ENCODE measurements at places on chromosomes 3 and 15.

DNA sequence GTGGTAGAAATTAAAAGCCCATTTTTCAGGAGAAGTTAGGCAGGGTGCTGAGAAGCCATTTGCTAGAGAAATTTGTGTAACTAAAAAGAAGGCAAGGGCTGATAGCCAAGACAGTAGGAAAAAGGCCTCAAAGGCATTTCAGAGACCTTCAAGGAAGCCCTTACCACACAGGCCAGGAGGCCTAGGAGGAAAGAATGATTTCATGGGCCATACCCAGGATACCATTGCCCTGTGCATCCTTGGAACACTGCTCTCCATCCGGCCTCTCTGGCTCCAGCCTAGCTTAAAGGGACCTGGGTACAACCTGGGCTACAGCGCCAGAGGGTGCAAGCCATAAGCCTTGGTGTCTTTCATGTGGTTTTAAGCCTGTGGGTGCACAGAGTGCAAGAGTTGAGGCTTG, 193.6 kb upstream of the GRM7 start:
- no peak for DNase-seq

DNA sequence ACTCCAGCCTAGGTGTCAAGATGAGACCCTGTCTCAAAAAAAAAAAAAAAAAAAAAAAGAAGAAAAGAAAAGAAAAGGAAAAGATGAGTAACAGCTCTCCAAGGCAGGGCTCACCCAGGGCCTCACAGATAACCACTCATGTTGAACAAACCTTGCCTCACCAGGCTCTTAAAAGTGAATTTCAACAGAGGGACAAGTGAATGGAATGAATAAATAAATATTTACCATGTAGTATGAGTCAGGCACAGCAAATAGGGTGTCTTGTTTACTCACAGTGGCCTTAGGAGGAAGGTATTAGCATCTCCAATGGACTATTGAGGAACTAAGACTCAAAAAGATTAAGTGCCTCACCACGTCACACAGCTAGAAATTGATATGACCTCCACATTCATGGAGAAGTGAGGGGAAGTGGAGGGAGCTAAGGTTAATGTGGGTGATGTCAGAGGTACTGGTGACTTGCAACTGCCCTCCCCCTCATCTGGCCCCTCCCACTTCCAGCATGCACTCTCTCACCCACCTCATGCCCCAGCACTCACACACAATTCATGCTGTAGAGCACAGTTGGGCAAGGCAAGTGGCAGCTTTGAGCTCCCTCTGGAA, 255.5 kb downstream of the UACA start:
- DNase-seq = peak; percentile 80

DNA sequence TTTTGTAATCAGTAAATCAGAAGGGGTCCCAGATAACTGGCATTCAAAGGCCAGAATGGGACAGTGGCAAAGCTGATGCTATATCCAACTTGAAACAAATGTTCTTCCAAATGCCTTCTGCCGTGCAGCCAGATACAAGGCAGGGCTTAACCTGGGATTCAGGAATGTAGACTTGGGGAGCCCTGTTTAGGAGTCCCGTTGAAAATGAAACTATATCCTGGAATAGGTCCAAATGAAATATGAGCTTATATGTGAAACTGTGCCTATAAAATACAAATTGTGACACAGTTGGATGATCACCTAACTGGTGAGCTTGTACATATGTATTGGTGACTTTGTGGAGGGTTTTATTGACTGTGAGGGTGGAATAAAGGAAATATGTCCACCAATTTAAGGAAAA, 28.7 kb downstream of the FRMD4B start:
- DNase-seq = peak; percentile 66

DNA sequence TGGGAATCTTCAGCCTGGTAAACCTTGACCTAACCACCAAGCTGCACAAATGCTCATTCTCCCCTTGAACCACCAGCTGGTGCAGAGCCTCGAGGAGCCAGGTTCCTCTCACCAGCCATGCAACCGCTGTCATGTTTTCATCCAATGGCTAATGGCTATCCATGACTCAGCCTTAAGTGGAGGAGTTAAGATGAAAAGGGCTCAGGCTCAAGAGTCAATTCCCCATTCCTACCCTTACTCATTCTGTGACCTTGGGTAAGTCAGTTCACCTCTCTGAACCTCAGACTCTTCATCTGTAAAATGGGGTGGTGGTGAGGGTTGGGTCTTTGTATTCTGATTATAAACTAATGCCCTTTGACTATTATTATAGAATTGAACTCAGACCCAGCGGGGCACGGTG, 515.6 kb downstream of the SHQ1 start:
- no peak for DNase-seq

- DNase-seq = no peak
Measured at GRCh38 chr3:154304116-154304786, 20.0 kb downstream of the DHX36 start.

DNA sequence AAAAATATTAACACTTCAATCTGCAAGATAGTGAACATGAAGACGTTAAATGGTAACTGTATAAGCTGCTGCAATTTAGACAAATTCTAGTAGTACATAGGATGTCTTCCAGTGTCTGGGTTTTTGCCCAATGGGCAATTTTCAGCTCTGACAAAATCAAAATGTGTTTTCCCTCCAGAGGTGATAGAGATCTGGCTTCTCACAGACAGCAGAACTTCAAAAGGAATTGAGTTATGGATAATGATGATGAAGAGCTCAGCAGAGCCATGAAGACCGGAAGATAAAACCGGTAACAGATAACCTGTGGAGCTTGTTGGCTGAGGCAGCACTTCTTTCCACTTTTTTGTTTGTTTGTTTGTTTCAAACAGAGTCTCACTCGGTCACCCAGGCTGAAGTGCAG, 89.4 kb upstream of the NTRK3 start:
- no peak for DNase-seq

DNA sequence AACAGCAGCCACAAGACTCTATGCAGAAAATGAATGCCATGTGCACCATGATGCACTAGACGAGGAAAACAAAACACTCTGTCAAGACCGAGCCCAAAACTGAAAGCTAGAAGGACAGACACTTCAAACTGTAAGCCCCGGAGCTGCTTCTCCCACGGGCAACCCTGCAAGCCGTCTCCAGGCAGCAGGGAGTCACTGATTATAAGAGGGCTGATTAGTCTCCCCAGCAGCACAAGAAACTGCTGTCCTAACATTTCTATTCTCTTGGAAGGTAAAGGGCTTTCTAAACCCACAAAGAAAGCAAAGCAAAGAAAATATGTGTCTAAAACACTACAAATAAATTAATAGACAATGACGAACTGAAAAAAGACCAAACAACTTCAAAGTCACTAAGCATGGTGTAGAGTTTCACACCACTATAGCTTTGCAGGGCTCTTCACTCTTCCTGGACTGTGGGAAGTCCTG, 15.5 kb downstream of the TBC1D2B start:
- DNase-seq = peak; percentile 64

DNA sequence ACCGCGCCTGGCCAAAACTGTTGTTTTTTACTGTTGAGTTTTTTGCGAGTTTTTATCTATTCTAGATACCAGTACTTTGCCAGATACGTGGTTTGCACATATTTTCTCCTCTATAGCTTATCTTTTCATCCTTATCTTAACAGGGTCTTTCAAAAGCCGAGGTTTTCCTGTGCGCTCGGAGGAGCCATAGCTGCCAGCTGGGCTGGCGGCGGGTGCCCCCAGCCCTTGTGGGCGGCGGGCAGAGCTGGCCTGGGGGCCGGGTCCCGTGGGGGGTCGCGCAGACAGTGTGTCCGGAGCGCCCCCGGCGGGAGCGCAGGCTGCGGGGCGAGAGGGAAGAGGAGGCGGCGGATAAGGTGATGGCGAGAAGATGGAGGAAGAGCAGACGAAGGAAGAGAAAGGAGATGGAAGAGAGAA, 11.1 kb upstream of the EIF4A2 start:
- DNase-seq = no peak

DNA sequence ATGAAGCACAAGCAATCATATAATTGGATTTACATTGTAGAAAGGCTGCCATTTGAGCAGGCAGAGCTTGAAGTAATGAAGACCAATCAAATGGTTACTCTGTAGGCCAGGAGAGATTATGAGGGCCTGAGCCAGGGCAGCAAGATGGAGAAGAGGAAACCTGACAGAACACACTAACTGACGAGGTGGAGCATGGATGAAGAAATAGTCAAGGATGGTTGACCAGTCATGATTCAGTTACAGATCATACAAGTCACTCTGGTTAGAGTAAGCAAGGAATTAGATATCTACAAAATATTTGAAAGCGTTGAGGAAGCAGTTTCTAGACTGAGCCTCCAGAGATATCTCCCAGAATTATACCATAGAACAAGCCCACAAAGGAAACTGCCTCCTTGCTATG, 101.8 kb upstream of the THSD4 start:
- DNase-seq = no peak

DNA sequence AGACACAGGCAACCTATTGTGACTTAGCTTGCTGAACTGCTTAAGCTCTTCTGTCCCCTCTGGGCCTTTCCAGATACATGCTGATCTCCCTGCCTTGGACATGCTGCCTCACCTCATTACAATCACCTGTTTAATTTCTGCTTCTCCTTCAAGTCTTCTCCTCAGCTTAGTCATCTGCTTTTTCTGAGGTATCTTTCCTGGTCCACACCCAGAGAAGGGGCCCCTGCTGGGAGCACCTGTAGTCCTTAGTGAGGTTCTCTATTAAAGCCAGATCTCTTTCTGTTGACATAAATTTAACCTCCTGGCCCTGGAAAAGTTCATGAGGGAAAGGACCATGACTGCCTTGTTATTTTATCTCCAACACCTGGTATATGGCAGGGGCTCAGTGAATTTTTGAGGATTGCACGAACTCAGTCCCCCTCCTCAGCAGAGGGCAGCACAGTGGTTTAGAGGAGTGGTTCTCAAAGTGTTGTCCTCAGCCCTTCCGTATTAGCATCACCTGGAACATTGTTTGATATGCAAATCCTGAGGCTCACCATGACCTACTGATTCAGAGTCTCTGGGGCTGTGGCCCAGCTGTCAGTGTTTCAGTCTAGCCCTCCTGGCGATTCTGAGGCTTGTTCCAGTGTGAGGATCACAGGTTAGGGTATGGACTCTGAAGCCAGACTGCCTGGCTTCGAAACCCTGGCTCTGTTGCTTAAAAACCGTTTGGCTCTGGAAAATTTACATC, 12.7 kb downstream of the COL6A6 start:
- no peak for DNase-seq

DNA sequence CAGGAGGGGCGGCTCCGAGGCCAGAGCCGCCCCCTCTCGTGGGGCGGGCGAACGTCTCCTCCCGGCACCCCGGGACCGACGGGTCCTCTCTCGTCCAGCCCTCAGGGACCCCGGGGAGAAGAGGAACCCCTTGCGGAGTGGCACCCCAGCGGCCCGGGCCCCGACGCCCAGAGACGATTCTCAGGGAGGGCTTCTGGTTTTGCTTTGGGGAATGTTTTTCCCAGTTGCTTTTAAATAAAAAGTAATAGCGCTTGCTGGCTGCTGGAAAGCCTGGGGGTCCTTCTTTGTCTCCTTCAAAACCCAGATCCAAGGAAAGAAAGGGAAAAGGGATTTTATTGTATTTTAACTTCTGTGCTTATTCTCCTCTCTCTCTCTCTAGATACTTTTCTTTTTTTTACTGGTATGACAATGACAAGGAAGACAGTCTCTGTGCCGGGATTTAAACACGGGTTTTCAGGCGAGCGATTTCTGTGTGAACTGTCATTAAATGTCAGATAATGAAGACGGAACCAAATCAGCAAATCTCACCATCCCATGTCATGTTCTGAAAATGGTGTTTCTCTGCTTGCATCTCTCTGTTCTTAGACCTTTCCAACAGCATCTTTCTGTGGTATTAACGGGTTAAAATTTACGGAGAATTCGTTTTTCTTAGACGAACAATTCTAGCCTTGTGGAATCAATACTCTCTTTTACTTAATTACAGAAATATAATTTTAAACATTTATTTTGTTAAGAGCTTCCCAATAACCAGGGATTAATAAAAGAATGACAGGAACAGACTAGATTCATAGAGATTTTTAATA, 530 bp upstream of the PCOLCE2 start:
- DNase-seq = no peak

GRCh38 chr3:108125153-108125543, 34.3 kb upstream of the CD47 start:
- no peak for DNase-seq

DNA sequence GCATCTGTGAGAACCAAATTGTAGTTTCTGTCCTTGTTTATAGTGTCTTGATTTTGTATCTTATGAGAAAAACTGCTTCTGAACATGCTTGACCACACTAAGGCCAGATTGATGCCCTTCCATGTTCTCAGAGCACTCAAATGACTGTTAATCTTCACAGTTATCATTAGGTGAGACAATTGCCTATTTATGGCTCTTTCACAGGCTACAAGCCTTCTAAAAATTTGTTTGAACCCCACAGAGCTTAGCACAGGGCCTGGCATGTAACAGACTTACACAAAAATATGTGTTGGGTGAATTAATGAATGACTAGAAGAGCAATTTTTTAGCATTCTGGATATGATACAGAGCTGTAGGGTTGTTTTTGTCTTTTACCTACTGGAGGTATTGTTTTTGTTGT, 43.1 kb downstream of the BTLA start:
- no peak for DNase-seq

DNA sequence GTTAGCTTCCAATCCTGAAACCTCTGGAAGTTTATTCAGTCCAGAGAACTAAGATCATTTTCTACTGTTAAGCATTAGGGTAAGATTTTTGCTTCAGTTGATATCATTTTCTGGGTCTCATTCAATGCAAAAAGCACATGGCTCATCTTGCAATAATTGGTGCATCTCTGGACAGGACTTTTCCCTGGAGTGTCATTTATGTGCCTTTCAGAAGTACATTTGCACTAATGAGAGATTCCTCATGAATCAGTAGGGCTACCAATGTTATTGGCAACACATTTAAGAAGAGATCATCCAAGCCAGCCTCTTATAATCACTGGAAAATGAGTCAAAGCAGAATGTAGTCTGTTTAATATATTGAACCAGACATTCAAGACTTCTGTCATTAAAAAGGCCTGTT, 224.2 kb upstream of the CHRNA7 start:
- DNase-seq = no peak

GRCh38 chr3:171358181-171358880, 101.9 kb downstream of the TNIK start:
- DNase-seq = peak; percentile 17

GRCh38 chr3:194450341-194450740, 36.5 kb downstream of the ATP13A3 start:
- DNase-seq = no peak

DNA sequence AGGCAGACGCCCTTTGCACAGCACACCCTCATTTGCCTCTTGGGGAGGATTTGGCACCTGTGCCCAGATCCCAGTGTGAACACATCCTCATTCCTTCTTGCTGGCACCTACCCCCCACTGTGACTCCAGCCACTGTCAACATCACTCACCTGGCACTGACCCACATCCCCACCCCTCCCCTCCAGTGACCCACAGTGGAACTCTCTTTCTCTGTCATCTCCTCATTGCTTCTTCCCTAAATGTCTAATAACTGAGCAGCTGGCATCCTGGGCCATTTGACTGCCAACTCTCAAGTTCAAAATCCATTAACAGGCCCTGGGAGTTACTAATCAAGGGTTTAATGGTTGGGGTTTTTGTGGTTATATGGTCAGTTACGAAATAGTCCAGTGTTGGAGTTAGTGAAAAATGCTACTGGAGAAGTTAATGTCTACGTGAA, 14.4 kb downstream of the SNAPC5 start:
- no peak for DNase-seq

- DNase-seq = no peak
Measured at GRCh38 chr15:40437752-40438687, 2.7 kb upstream of the BAHD1 start.
